ENCODE measurements at places on chromosomes 5 and 9.

GRCh38 chr9:112168197-112168596 lies 6.9 kb downstream of the SUSD1 start:
- no peak for DNase-seq

DNA sequence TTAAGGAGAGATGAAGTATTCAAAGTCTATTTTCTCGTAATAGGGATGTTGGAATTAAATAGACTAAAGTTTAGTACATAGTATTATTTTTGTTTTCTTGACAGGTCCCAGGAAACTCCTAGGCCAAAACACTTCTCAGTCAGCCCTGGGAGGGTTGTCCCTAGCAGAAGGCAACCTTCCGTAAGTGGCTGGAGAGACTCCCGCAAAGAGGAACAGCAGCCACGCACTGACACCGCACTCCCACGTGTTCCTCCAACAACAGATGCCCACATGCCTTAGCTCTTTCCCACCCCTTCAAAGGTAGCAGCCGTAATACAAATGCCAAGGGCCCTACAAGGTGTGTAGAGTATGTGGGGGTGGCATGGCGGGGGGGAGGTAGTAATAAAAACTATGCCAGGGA lies 28.4 kb downstream of the PCDHGC5 start:
- no peak for DNase-seq

DNA sequence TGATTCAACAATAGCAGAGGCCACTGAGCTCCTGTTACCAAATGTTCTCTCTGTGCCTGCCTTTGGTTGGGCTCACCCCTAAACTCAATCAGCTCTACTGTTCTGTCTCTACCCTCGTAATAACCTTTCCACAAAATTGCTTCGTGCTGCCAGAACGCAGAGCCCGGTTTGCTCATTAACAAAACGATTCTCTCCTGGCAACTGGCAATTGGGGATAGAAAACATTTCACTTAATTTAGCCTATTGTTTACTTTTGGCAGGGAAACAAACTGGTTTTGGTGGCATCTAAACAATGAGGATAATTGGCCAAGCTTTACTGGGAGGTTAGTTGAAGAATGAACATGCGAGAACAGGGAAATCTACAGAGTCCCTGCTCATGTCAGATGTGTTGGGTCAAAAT lies 56.6 kb downstream of the SLC28A3 start:
- no peak for DNase-seq

- no peak for DNase-seq
Observed at GRCh38 chr9:135166565-135166964, 79.1 kb downstream of the OLFM1 start.

- no peak for DNase-seq
Observed at GRCh38 chr5:160044967-160045366, 36.0 kb downstream of the TTC1 start.

DNA sequence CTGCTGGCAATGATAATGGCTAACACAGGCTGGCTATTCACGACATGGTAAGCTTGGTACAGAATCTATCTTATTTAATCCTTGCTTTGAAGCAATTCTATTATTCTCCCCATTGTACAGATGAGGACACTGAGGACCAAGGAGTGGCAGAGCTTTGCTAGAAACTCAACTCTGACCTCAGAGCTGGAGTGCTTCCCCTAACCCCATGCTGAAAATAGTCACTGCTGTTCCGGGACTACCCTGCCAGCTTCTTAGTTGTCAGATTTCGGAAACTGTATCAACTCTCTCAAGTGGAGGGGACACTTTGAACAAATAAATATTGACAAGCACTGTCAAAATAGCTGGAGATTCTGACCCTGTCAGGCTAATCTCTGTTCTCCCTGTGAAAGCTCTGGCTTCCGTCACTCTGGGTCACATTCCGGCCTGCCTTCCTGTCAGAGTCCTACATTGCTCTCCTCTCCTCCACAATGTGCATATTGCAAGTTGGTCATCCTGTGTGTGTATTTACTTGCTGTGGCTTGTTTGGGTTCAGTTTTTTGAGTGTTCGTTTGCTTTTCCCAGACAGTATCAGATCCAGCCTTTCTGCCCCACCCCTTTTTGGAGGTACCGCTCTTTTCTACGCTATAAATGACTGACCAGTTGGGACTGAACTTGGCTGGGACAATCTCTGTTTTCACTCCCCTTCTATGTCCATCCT lies 134.3 kb upstream of the MAP1B start:
- no peak for DNase-seq

DNA sequence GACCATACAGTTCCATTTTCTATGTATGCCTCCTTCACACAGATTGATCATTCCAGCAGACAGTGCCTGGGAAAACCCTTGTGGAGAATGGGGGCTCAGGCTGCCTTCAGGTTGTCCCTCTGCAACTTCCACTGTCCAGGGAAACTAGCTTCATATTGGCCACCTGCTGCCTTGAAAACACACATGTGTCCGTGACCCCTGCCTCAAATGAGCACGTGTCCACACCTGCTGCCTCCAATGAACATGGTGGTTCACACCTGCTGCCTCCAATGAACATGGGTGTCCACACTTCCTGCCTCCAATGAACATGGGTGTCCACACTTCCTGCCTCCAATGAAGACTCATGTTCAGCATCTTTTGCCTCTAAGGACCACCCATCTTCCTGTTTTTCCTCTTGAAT lies 185.4 kb upstream of the ADCY2 start:
- DNase-seq, result no peak

GRCh38 chr5:144024545-144024944 lies 145.9 kb downstream of the YIPF5 start:
- DNase-seq, result no peak

DNA sequence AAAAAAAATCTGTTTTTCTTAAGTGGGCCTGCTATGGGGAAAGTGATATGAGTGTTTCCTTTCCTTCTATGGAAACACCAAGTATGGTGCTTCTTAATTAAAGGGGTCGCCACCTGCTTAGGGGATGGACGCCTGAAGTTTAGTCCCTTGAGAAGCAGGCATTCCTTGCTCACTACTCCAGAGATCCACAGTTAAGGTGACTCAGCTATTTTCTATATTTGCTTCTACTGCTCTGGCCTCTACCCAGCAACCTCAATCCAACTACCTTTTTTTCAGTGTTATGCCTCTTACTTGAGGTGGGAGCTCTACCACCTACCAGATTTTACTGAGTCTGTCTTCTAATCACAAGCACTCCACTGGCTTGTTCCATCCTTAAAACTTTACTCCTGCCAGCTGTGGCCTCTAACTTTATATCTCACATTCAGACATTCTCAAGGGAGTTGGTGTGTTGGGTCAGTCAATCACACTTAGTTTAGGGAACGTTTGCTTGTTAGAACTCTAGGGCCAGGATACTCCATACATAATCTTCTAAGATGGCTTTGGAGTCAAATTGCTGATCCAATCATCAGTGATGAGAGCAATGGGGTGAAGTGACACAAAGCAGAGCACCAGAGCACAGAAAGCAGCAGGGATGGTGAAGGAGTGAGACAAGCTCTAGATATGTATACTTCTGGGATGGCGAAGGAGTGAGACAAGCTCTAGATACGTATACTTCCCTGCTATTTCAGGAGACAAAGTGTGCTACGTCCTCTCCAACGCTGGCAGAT lies 708.1 kb downstream of the EFNA5 start:
- DNase-seq, result no peak

- DNase-seq, result no peak
Observed at GRCh38 chr9:12681620-12682019, 11.6 kb upstream of the TYRP1 start.

DNA sequence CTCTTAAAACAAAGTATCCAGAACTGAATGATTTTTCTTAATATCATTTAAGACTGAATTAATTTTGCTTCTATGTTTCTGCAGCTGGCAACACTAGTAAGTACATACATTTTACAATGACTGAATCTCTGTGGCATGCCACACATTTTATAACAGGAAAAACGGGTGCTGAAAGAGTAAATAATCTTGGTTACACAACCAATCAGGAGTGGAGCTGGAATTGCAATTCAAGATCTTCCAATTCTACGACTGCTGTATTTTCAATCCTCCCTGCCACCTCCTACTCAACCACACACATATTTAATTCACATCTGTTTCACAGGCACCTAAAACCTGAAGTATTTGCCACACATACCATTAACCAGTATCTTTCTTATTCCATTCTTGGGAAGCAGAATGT lies 52.7 kb upstream of the NR5A1 start:
- no peak for DNase-seq

- DNase-seq, result no peak
Observed at GRCh38 chr9:127201071-127201541, 63.5 kb upstream of the GARNL3 start.

DNA sequence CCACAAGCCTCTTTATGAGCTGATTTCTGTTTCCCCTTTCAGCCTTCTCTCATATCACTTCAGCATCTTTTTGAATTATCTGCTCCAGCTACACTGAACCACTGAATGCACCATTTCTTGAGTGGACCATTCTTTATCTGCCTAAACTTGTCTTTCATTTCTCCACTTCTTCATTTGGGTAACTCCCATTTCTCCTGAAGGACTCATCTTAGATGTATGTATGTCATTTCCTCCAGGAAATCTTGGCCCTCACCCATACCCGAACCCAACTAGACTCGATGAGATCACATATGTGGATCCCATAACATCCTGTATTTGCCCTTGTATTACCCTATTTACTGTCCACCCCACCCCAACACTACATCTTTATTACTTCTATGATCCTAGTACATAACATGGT lies 249.8 kb downstream of the KIF4B start:
- no peak for DNase-seq

GRCh38 chr9:102950346-102950745 lies 44.8 kb upstream of the CYLC2 start:
- no peak for DNase-seq

DNA sequence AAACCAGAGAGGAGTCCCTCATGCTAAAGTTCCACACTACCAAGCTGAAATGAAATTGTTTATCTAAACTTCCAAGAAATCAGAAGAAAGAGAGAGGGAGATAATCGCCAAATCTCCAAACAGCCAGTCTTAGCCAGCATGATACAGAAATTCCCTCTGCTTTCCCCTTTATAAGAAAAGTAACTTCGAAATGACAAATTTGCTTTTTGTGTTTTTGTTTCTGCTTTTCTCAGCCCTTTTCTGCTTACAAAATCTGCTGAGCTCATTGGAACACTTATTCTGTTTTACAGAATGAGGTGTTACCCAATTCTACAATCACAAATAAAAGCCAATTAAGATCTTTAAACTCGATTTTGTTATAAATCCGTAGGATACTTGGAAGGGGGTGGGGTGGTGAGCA lies 72.9 kb downstream of the SFXN1 start:
- DNase-seq, result no peak

DNA sequence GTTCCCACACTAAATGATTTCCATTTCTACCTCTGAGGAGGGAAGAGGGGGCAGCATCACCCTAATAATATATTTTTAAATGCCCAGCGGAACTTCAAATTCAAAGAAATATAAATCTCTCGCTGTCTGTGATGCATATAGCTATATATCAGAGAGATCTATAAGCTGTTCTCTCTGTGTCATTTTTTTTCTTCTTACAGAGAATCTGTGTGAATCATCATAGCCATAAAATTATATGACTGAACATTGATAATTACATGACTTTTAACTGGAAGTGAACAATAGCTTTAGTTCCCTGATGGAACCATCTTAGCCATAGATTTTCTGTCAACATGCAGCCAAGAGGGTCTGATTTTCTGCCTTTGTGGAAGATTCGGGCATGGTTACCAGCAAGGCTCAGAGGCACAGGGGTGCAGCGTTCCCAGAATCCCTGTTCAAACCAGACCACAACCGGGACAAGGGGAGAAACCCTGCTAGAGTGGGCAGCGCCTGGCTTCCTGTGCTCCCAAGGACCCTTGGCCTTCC lies 93.7 kb upstream of the OSMR start:
- no peak for DNase-seq

DNA sequence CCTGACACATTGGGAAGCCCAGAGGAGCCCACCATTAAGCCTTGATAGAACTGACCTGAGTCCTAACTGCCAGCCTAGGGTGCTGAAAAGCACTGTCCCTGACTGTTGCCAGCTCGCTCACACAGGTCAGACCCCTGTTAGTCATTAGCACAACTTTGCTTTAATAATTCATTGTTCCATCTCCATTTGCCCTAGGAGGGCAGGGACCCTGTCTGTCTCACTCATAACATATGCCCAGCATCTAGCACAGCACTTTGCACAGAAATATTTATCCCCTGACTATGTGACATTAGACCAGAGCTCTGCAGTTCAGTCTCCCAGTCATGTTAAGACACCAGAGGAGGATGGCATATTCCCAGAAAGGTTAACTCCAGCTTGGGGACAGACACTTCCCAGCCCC lies 61.8 kb upstream of the STXBP1 start:
- DNase-seq, result no peak

GRCh38 chr9:136361047-136361753 lies 2.3 kb downstream of the DNLZ start:
- no peak for DNase-seq

- no peak for DNase-seq
Observed at GRCh38 chr5:53120165-53120564, 10.6 kb upstream of the MOCS2 start.

- DNase-seq, result no peak
Observed at GRCh38 chr5:141876628-141877355, 1.4 kb downstream of the PCDH1 start.

DNA sequence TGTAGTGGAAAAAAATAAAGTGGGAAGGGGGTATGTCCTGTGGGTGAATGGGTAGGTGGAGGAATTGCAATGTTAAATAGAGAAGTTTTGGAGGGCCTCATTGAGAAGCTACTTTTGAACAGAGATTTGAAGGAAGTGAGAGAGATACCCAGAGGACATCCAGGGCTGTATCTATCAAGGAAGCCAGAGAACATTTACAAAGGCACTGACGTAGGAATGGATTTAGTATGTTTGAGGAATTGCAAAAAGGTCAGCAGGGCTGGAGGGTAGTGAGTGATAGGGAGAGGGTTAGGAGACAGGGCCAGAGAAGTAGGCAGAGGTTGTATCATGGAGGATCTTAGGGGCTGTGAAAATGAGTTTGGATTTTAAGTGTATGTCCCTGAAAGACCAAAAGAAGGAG lies 13.9 kb downstream of the PTTG1 start:
- no peak for DNase-seq

- DNase-seq, result no peak
Observed at GRCh38 chr5:25393256-25393655, 748.5 kb upstream of the CDH10 start.

- no peak for DNase-seq
Observed at GRCh38 chr5:5649641-5650040, 227.2 kb downstream of the ICE1 start.

DNA sequence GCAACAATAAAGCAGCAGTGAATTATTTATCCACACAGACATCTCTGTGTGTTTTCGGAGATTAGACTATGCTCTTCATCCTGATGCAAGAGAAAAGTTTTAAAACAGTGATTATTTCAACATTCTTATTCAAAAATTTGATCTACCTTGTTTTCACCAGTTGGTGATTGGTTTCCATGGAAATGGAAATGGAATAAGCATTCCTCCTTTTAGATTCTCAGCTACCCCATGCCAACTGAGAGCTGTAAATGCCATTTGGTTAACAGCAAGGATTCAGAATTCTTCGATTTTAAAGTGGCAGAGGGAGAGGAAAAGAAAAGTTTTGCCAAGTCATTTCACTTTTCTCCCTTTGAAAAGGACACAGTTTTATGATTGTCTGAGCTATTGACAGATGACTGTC lies 154.7 kb downstream of the PCSK5 start:
- DNase-seq, result no peak

- no peak for DNase-seq
Observed at GRCh38 chr5:17061973-17062470, 125.9 kb upstream of the MYO10 start.

GRCh38 chr5:147578228-147579024 lies 68.6 kb upstream of the DPYSL3 start:
- DNase-seq, result no peak

Measured in stimulated activated CD8-positive, alpha-beta memory T cell treated with anti-CD3 and anti-CD28 coated beads, Interleukin-2, amount 100 ng/mL, for 1 hour (primary cell).